ENCODE measurements at places on chromosomes 7 and 10.

- no peak for DNase-seq
Measured at GRCh38 chr10:34480345-34480744, 334.8 kb downstream of the PARD3 start.

- DNase-seq, result no peak
Measured at GRCh38 chr7:54179321-54180029, 362.7 kb upstream of the VSTM2A start.

DNA sequence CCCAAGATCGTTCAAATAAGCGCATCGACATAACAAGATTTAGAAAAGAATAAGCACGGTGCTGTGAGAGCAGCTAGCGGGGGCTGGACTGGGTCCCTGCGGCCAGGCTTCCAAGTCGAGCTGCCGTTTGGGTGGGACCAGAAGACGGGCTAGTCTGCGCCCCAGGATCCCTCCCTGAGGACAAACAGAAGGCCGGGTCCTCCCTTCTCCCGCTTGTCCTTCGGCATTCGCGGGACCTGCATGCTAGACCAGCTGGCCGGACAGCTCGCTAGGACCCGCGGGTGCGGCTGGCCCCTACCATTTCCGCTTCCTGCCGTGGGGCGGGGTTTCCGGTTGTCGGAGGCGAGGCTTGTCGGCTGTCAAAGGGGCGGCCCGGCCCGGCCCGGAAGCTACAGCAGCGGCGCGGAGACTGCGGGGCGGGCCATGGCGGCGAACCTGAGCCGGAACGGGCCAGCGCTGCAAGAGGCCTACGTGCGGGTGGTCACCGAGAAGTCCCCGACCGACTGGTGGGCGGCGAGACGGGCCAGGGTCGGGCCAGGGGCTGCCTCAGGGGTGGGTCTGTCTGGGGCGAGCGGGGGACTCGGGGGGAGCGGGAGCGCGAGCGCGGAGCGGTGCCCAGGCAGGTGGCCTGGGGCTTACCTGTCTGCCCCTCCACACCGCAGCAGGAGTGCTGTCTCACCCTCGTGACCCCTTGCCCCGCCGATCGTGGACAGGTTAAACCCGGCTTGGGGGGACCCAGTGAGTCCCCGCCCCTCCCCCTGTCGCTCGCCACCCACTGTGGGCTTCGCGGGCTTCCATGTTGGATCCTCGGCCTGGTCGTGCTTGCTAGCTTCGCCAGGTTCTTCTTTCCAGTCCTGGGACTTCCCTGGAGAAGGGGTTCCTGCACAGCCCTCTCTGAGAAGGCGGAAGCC, at the start of gene DBNL:
DBNL (plus strand) TSS at position 388 of the 911 bp plus-strand sequence; CDS start at position 424, 36 bp downstream.
- peak; percentile 83 for DNase-seq

- no peak for DNase-seq
Measured at GRCh38 chr7:157425137-157425731, 88.4 kb downstream of the DNAJB6 start.

GRCh38 chr10:61313460-61313859, 139.7 kb downstream of the TMEM26 start:
- DNase-seq, result no peak

DNA sequence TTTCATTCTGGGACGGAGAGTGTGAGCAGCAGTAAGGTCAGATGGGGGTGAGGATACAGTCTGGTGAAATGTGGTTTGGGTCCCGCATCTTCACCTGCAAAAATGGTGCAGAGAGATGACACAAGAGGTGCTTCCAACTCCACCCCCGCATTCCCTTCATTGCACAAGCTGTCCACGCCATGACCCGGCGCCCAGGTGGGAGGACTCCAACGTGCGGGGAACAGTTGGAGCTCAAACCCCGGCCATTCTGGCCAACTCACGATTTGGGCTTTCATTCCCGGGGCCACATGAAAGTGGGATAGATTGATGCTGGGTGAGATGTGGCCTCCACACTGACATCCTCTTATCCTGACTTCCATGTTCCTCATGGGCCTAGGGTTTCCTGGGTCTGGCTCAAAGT, 34.6 kb upstream of the ZNF273 start:
- no peak for DNase-seq

- DNase-seq, result no peak
Measured at GRCh38 chr7:137480824-137481365, 137.4 kb upstream of the PTN start.

- no peak for DNase-seq
Measured at GRCh38 chr7:156589808-156590207, 50.8 kb upstream of the RNF32 start.

GRCh38 chr10:73800560-73801252, 10.7 kb downstream of the NDST2 start:
- no peak for DNase-seq

DNA sequence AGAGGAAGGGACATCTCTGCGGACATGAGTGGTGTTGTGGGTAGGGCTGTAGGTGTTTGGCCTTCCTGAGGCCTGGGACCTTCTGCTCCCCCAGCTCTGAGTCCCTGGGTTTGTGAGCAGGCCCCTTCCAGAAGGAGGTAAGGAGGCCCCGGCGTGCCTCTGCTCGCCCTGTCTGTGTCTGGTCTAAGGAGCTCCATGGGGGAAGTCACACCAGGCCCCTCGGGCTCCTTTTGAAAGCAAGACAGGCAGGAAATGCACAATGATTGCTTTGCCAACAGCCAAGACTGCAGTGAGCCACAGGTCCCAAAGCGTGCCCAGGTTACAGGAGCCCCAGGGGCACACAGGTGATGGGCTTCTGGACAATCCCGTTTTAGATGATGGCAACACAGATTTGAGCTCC, 89.5 kb downstream of the FAM53B start:
- DNase-seq, result no peak

GRCh38 chr10:35668865-35669650, 27.0 kb upstream of the FZD8 start:
- no peak for DNase-seq

DNA sequence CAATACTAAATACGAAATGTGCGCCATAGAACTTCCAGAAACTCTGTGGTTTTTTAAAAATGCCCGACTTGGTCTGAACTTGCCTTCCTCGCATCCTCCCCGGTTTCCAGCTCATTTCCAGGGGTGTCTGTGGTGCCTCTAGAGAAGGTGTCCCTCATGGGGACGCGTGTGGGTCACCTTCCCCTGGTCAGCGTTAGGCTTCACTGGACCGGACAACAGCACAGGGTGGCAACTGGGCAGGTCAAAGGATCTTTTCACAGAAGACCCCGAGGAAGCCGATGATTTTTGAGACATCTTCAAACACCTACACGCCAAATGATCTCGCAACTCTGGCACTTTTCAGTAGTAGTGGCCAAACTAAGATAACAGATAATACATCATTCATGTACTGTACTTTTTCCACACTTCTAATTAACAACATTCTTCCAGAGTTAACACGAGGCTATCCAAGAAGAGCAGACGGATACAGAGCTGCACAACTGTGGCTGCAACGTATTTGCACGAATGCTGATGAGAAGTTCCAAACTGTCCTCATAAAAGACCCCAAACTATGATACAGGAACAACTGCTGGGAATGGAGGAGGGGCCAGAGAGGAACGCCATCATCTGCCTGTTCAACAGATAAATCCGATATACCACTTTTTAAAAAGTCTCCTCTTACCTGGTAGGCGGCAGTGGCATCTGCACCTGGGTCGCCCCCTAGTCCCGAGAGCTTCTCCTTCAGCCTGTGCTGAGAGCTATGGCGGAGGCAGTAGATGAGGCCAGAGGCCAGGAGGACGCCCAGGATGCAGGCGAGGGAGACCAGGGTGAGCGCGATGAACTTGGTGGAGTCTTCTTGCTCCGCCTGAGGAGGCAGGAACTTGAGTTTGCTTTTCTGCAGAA, 345.5 kb downstream of the DNAJB6 start:
- DNase-seq, result no peak

- DNase-seq, result no peak
Measured at GRCh38 chr7:32415519-32415918, 74.7 kb downstream of the LSM5 start.

DNA sequence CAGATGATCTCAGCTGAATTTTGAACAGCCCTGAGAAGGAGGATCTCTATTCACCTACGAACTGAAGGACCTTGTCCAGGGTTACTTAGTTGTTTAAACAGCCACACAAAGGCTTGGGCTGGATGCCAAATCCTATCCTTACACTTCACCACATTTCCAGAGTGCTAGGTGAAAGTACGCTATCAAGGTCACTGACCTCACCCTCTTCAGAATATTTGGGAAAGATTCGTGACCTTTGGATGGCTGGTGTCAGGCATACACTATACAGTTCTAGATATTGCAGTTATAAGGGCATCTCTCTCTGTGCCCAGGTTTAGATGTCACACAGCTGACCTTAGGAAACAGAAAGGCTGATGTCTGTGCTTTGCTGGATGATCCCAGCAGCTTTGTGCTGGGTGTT, 61.2 kb upstream of the ABLIM1 start:
- DNase-seq, result no peak

- no peak for DNase-seq
Measured at GRCh38 chr7:96407427-96407826, 85.5 kb upstream of the SLC25A13 start.

- no peak for DNase-seq
Measured at GRCh38 chr10:64682043-64682442, 1160.8 kb downstream of the REEP3 start.

DNA sequence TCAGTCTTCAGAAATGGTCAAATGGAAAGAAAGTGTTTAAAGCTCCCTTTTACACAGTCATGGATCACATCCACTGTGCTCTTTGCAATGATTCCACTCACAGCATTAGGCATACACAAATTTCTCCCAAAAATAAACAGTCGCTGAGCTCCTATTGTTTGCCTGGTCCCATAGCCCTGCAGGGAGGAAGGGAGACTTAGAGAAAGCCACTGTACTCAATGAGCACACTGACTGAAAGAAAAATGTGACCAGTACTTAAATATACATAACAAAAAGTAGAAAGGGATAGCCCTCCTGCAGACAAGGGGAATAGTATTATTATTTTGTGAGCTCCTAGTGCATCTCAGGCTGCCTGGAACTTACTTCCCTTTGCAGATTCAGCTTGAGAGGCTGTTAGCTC, 853.2 kb downstream of the GRID1 start:
- no peak for DNase-seq
